ENCODE measurements at places on chromosomes 7 and 10.

DNA sequence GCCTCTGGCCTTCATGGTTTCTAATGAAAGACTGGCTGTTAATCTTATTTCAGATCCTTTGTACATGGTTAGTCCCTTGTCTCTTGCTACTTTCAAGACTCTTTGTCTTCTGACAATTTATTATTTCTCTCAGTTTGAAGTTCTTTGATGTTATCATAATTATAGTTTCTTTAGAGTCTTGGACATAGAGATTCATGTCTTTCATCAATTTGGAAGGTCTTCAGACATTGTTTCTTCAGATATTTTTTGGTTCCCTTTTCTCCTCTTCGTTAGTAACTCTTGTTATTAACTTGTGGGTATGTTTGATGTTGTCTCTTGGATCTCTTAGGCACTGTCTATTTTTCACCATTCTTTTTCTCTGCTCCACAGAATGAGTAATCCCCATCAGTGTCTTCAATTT lies 8.7 kb downstream of the ZNF37A start:
- DNase-seq: no peak

GRCh38 chr10:84563868-84564267 lies 235.5 kb downstream of the CCSER2 start:
- no peak for DNase-seq

GRCh38 chr10:62650411-62650810 lies 154.1 kb upstream of the ADO start:
- no peak for DNase-seq

- no peak for DNase-seq
Measured at GRCh38 chr7:2211259-2211880, 21.4 kb downstream of the MAD1L1 start.

DNA sequence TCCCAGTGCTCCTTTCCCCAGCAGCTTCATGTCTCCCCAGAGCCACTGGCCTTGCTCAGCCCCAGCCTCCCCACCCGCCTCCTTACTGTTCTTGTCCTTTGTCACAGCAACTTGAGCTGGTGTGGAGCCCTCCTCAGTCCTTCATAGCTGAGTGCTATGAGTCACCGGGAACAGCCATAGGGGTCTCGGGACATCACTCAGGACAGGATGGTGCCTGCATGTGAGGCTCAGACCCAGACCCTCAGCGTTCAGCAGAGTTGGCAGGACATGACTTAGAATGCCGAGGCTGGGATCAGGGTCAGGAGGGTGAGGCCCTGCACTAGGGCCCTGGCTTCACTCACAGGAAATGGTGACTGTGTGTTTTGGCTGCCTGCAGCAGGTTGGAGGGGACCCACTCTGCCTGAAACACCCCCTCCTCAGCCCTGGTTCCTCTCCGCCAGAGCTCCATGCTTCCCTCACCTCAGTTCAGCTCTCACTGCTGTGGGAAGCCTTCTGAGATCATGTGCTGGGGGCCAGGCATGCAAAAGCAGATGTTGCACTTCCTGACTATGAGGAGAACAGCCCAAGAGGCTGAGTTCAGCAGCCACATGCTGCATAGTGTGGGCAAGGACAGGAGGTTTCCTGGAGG lies 40.7 kb upstream of the GJD4 start:
- DNase-seq: no peak

DNA sequence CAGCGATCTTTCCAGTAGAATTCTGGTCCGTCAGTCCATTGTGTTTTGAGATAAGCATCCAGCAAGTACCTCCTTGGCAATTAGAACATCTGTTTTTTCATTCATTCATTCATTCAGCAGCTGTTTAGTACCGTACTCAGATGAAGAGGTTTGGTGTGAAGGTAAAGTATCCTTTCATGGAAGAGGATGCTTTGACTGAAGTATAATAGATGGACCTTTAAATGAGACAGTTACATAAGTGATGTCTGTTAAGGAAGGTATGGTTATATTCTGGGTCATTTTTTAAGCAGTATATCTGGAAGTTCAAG lies 1.2 kb downstream of the MAPK8 start:
- no peak for DNase-seq

DNA sequence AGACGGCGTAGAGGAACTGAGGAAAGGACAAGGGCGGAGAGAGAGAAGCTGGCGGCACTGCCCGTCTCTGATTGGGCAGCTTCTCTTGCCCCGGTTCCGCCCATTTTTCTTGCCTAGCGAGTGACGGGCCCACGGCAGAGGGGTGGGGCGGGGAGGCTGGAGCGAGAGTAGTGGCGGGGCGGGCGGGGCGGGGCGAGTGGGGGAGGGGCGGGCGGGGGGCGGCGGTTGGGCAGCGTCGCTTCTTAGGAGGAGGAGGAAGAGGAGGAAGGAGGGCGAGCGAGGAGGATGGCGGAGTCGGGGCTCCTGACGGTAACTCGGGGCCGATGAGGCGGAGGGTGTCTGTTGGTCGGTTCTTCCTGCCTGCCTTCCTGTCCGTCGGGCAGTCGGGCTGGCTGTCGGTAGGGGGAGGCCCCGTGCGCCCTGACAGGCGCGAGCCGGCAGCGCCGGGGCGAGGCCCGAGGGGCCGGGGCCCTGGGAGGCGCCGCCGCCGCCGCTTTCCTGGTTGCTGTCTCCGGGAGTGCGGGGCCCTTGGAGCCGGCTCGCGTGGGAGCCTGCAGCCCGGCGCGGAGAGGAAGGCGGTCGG lies at the start of gene SHOC2:
Gene SHOC2 (plus strand): TSS at position 256 of the 583 bp plus-strand sequence. CDS start 44,755 bp downstream, outside the sequence.
- DNase-seq: no peak

- no peak for DNase-seq
Measured at GRCh38 chr7:28381466-28381865, 30.9 kb upstream of the CREB5 start.

DNA sequence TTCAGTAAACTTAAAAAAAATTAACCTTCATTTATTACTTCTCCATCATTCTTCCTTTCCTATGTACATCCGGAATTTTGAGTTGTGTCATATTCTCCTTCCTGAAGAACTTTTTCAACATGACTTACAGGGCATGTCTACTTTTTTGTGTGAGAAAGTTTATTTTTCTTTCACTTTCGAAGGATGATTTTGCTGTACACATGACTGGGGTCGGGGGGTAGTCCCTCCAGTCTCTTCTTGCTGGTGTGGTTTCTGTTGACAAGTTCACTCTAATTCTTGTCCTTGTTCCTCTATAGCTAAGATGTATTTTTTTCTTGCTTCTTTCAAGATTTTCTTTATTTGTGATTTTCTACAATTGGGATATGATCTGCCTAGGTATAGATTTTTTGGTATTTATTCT lies 55.8 kb downstream of the INPP5A start:
- DNase-seq: no peak

- no peak for DNase-seq
Measured at GRCh38 chr7:37495574-37496184, 47.0 kb upstream of the ELMO1 start.

Data from NCI-H1417 treated with DMSO at 0.1 percent for 48 hours (cell line).